ENCODE measurements at places on chromosomes 1 and 21.

DNA sequence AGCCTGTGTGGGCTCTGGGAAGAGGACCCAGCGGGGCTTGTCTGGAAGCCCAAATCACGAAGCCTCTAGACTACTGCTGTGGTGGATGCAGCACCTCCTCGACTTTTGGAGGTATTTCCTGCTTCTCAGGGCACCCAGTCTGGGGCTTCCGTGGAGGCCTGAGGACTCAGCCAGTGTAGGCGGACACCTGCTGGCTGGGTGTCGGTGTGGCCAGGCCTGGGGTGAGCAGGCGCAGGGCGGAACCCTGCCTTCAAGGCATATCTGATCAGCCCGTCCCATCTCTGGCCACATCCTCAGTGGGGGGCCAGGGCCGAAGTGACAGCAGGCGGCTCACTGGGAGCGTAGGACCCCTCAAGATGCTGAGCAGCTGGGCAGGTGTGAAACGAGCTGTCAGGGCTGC is 6.9 kb downstream of the PLCH2 start:
- DNase-seq: no peak

- DNase-seq: no peak
Measured at GRCh38 chr21:14688412-14688811, 142.3 kb upstream of the SAMSN1 start.

DNA sequence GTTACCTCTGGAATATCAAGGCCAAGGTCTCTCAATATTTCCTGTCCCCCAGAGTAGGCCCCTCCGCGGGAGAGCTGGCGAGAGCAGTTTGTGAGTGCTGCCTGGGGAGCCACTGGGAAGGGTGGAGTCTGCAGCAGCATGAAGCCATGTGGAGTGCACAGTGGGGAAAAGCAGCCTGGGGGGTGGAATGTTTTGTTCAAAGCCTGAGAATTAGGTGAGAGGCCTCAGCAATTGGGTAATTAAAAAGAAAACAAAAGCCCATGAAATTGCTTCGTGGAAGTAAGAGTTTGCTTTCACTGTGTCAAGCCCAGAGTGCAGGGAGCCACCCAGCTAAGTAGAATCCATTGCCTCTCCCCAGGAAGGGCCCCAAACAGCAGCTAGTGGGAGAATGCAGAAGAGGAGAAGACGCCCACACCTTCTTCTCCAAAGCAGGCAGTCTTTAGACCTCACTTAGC is 30.2 kb upstream of the DISC1 start:
- DNase-seq: no peak

DNA sequence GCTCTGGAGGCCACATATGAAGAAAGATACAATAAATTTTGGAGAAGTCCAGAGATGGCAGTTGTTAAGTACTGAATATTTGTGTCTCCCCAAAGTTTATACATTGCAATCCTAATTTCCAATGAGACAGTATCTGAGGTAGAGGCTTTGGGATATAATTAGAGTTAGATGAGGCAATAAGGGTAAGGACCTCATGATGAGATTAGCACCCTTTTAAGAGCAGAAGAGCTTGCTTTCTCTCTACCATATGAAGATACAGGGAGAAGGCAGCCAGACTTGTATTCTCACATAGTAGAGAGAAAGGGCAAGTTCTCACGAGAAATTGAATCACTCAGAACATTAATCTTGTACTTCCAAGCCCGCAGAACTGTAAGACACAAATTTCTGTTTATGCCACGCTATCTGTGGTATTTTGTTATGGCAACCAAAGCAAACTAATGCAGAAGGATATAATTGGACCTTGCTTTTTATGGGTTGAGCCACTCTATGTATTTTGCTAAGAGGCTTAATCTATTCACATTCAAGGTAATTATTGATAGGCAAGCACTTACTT is 430.1 kb downstream of the KCNT2 start:
- no peak for DNase-seq

DNA sequence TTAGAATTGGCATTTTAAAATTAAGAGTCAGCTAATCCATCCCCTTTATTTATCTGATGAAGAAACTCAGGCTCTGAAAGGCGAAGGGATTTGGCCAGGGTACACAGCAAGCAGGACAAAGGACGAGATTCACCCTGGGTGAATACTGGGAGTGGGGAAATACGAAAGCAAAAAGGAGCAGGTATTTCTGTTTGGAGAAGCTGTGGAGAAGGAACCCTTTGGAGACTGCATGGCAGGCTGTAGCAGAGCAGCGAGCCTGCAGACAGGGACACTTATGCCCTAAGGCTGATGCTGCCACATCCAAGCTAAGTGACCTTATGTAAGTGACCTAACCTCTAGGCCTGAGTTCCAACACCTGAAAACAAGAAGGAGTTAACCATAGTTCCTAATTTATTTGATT is 207.2 kb upstream of the C1orf87 start:
- no peak for DNase-seq

- no peak for DNase-seq
Measured at GRCh38 chr1:62800825-62801306, 16.9 kb downstream of the ATG4C start.

DNA sequence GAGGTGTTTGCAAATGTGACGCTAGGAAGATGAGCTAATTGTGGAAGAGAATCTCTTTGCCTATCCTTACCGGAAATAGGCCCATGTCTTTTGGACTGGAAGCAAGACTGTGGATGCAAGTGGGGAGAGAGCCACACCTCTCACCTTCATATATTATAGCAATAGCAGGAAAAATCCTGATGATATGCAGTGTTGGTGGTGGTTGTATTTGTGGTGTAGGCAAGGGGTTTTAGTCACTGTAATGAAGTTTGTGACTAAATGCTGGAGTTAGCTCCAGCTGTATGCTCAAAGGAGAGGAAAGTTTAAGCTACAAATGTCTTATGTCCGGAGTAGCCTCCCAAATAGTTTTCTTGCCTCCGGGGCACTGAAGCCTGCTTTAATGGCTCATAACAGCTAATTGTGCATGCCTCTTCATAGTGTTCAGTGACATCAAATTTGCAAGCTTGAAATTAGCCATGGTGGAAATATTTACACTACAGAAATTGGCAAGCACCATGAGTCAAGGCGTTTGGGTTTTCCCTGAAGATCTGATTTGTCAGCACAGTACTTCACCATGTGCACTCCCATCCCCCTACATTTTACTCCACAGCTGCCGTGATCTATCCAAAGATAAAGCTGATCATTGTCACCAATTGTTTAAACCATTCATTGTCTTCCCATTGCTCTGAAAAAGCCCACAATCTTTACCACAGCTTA is 102.6 kb upstream of the ZNF644 start:
- DNase-seq: no peak

GRCh38 chr21:16404776-16405175 is 675.0 kb downstream of the USP25 start:
- no peak for DNase-seq

- no peak for DNase-seq
Measured at GRCh38 chr1:61237659-61238358, 155.4 kb downstream of the NFIA start.

DNA sequence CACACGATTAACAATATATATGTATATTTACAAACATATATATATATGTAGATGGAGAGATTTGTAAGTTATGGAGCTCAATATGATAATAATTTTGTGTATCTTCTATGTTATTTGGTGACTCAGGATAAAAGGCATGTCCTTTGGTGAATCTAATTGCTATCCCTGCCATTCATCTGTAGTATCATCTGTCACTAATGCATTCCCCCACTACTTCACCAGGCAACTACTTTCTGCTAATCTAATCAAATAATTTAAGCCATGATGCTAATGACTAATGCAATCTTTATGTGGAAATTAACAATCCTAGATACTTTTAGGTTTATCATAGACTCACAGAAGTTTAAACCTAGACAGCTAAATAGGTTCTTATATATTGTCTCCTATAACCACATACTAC is 1074.5 kb downstream of the PLA2G4A start:
- DNase-seq: no peak

DNA sequence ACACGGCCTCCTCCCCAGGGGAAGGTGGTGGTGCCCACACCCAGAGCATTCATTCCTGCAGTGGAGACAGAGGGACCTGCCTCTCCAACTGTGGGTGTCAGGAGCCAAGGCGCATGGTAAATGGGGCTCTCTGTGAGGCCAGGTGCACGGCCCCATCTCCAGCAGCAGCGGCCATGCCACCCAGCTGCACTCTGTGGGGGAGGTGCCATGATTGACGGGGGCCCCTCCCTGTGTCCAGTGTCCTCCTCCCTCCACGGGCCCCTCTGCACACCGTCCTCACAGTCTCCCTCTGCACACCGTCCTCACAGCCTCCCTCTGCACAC is 83.6 kb upstream of the COL6A1 start:
- DNase-seq: no peak

DNA sequence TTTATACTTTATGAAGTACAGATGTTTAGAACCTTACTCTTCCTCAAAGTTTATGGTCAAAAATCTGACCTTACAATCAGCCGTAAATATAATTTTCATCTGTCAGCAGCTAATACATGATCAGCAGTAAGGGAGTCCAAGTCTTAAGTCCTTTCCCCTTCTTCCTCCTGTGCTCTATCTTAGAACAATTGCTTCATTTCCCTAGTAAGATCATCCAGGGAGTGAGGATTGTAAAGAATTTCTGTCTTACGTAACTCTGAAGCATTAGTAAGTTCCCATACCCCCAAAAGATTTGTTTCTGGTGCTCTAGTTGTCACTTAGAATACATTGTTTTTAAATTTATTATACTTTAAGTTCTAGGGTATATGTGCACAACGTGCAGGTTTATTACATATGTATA is 2.1 kb downstream of the SETDB1 start:
- no peak for DNase-seq

DNA sequence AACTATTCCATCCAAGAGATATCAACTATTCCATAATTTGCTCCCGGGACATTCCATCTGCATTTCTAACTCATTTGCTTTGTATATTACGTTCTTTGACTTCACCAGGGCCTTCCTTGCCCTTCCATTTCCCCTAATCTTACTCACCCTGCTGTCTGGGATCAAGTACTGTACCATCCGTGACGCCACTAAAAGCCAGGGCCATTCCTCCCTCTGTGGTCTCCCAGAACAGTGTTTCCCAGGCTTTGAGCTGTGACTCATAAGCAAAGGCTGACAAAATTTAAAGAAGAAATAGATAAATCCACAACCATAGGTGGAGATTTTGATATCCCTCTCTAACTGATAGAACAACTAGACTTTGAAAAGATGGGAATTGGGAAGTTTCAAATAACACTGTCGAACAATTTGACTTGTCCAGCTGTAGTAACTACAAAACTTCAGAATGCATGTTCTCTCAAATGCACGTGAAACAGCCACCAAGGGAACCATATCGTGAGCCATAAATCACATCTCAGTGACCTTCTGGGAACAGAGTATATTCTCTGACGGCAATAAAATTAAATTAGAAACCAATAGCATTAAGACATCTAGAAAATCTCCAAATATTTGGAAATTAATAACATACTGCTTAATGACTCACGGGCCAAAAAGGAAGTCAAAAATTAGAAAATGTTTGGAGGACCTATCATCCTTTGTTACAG is 501.0 kb downstream of the SETD4 start:
- DNase-seq: no peak

DNA sequence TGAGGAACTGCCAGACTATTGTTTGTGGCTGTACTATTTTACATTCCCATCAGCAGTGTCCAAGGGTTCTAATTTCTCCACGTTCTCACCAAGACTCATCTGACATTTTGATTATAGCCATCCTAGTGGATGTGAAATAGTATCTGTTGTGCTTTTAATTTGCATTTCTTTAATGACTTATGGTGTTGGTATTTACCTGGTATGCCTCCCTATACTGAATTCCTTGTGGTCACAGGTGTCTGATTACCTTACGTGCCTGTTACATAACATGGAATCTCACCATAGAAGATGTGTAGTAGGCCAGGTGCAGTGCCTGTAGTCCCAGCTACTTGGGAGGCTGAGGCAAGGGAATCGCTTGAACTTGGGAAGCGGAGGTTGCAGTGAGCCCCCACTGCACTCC is 13.5 kb downstream of the ZYG11A start:
- no peak for DNase-seq

DNA sequence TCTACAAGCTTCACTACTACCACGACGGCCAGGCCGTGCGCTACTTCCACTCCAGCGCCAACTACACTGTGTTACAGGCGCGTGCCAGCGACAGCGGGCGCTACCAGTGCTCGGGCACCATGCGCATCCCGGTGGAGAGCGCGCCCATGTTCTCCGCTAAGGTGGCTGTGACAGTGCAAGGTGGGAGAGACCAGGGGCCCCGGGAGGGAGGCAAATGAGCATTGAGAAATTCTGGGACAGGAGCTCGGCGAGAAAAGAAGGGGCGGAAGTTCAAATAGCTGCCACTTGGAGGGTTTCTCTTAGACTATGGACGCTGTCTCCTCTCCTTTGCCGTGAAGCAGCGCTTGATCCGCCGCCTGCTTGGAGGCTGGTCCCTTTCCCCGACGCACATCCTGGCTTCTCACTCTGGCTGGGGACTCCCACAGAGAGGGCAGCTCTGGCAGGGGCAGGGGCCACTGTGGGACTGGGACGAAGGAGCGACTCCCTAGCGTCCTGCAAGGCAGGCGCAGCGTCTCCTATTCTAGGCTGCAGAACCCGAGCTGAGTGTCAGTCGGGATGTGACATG is 4.6 kb downstream of the FCRLB start:
- no peak for DNase-seq

GRCh38 chr1:184724843-184725242 is 29.8 kb downstream of the EDEM3 start:
- no peak for DNase-seq

GRCh38 chr1:170556917-170557316 is 25.0 kb downstream of the GORAB start:
- DNase-seq: no peak

GRCh38 chr1:157105298-157105987 is 5.8 kb upstream of the ETV3L start:
- DNase-seq: no peak

GRCh38 chr21:29741761-29742160 is 198.0 kb downstream of the GRIK1 start:
- no peak for DNase-seq

DNA sequence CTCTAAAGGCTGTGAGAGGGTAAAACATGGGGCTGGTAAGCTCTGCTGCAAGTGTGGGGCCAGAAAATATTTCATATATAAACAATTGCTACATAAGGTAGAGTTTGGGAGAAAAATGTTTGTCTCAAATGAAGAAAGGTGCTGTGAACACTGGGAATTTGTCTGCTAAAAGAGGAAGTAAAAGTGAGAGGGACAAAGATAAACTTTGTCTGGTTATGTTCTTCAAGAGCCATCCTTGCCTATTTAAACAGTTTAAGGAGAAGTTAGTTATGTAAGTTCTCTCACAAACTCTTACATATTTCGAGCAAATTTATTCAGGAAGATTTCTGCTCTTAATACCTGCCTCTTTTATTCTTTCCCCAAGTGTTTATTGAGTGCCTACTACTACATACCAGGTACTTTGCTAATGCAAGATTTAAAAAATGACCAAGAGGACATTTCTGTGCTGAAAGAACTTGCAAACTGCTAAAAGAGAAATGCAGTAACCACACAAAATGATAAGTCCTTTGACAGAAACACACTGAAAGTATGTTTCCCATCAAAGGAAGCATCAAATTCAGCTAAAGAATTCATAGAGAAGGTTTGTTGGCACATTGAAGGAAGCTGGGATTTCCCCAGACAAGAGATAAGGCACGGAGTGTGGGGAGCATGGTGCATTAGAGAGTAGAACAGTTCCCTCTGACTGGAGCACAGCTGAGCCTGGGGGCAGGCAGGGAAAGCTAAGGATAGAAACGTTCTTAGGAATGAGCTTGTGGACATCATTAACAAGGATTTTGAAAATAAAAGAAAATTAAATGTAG is 549.1 kb downstream of the PTBP2 start:
- DNase-seq: no peak

Measured in NCI-H1930 (cell line).